Glomerular endothelial cell (primary cell): ENCODE measurements at places on chromosomes 1 and 21. TPM values are rescaled to one million over a fixed set of nuclear protein-coding genes. Genes with fewer than 3 reads are reported as not detected.

LMNA gene
- total RNA-seq = 588 and 767 TPM in 2 replicates

S100A5 gene
- total RNA-seq = not detected in 2 replicates

- no peak for DNase-seq
Measured at GRCh38 chr1:94926126-94926914, 590 bp downstream of the CNN3 start.

OR10J1 gene
- not detected in 2 replicates for total RNA-seq

DNA sequence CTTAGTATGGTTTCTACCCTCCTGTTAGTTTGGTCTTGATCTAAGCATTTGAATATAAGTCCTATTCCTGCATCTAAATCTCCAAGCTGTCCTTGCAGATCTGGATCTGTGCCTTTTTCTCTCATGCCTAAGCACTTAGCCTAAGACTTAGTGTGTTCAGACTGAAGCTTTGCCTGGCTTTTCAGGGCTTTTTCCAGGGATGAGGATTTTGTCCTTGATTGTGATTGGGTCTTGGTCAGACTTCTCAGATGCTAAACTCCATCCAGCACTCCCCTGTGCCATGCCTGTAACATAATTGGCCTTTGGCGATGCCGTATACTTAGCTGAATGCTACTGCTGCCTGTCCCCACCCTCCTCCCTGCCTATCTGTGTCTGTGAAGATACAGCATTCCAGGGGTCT lies 98.1 kb upstream of the NRIP1 start:
- DNase-seq = no peak

GRCh38 chr1:172999349-172999748 lies 51.4 kb downstream of the TNFSF18 start:
- DNase-seq = no peak

FCRLB gene
- total RNA-seq = 3.0 and 4.9 TPM in 2 replicates

DNA sequence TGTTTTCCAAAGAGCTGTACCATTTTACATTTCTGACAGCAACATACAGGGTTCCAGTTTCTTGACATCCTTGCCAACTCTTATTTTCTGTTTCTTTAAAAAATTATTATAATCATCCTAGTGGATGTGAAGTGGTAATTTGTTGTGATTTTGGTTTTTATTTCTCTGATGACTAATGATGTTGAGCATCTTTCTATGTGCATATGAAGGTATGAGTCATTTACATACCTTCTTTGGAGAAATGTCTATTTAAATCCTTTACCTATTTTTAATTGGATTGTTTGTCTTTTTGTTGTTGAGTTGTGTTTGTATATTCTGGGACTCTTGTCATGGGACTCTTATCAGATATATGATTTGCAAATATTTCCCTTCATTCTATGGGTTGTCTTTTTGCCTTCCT lies 20.8 kb upstream of the MPC2 start:
- DNase-seq = no peak

SFN gene
- total RNA-seq = 4.2 TPM in 1 of 2 replicates, not detected in the other

- DNase-seq = no peak
Measured at GRCh38 chr21:42352441-42353095, 1.8 kb upstream of the TFF2 start.

GRCh38 chr1:11150326-11150725 lies 38.8 kb upstream of the ANGPTL7 start:
- no peak for DNase-seq

TMPRSS2 gene
- 0.10 TPM in 1 of 2 replicates, not detected in the other for total RNA-seq

DNA sequence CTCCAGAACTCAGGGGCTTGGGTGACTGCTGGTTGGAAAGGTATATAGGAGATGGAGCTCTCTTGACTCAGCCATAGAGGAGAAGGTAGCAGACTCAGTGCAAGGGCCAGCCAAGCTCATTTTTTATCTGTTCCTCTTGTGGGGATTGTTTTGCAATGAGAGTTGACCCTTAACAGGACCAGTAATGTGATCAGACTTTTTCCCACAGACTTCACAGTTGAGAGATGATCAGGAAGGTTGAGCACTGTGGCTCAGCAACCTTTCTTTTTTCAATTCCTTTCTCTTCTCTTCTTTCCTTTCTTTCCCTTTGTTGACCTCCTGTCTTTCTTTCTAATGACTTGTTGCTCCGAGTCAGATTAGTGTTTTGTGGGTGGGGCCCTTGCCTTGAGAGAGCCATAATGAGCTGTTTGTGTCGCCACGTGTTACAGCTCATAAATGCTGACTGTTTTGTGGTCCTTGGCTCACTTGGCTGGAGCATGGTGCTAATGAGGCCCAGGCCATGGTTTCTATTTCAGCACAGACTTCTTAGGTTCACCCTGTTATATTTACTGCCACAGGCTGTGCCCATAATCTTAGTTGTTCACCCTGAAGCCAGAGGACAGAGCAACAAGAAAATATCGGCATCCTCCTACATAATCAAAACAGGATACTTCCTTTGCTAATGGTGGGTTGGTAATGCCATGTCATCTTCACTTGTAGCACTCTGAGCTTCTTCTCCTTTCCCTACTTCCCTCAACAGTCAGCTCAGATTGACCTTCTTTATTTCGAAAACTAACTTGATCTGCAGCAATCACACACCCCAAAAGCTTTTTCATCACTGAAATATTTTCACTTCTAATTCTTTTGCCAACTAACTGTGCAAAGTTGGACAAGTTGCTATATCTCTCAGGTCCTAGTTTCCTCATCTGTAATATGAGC lies 13.9 kb downstream of the ADAM30 start:
- DNase-seq = no peak

GRCh38 chr1:10639775-10640578 lies 156.5 kb downstream of the CASZ1 start:
- no peak for DNase-seq

DNA sequence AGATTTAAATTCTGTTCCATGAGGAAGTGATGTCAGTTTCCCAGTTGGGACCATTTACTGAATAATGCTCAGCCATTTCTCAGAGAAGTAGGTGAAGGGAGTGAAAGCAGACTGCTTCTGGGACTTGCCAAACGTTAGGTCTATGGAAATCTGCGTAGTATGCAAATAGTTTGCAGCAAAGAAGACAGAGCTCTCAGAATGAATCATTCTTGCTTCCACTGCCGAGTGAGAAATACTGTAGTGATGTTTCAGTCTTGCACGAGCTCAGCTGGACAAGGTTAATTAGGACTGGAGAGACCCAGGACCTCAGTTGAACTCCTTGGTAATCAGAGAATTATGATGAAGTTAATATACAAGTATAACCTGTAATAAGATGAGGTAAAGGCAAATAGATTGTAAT lies 317.7 kb upstream of the DAB1 start:
- DNase-seq = no peak

- no peak for DNase-seq
Measured at GRCh38 chr1:199002661-199003060, 363.8 kb downstream of the PTPRC start.

F13B gene
- not detected in 2 replicates for total RNA-seq

GRCh38 chr1:99771513-99771918 lies 5.1 kb upstream of the FRRS1 start:
- no peak for DNase-seq

DNA sequence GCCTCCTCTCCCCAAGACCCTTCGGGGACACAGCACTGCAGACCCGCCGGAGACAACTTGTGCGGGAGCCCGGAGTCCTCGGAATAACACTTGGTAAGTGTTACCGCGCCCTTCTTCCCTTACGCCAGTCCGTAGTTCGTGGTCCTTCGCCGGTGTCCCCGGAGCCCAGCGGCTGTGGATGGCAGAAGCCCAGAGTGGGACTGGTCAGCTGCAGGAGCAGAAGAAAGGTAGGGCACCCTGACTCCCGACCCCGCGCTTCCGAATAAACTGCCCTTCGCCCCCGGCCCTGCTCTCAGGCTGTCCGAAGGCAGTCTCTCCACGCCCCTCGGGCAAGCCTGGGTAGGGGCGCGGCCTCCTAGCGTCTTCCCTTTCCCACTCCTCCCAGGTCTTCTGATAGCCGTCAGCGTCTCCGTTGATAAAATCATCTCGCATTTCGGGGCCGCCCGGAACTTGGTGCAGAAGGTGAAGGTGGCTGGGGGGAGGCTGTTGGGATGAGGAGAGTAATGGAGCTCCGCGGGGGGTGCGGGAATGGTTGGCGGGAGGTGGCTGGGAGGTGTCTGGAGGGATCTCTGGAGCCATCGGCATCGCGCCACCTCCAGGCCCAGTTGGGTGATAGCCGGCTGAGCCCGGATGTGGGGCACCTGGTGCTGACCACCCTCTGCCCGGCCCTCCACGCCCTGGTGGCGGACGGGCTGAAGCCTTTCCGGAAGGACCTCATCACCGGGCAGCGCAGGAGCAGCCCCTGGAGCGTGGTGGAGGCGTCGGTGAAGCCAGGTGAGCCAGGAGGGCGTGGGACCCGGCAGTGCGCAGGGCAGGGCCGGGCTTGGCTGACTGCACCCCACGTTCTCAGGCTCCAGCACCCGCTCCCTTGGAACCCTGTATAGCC lies 4.3 kb downstream of the RUSC1 start:
- DNase-seq = no peak

TMEM52 gene
- total RNA-seq = 0.18 TPM in 1 of 2 replicates, not detected in the other

ETV3 gene
- total RNA-seq = 14.9 and 19.5 TPM in 2 replicates

GRCh38 chr1:171912509-171913175 lies 71.3 kb downstream of the DNM3 start:
- DNase-seq = no peak

LRRC7 gene
- total RNA-seq = 0.06 TPM in 1 of 2 replicates, not detected in the other

PKLR gene
- not detected in 2 replicates for total RNA-seq

KRTAP10-12 gene
- not detected in 2 replicates for total RNA-seq

DNA sequence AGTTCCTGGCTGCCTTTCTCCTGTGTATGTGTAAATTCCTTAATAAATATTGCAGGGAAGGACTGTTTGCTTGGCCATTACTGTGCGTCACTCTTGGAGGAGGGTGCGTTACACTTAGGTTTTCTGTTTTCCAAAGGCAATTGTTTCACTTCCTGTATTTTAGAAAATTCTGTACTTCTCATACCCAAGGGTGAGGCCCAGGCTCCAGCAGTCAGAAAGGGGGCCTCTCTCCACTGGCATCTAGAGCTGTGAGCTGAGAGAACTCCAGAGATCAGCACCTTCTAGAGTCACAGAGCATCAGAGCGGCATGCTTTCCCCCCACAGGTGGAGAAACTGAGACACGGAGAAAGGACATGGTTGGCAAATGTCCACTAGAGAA lies 27.0 kb upstream of the ZFP69B start:
- DNase-seq = no peak

CFAP57 gene
- total RNA-seq = 0.23 and 0.29 TPM in 2 replicates

DNA sequence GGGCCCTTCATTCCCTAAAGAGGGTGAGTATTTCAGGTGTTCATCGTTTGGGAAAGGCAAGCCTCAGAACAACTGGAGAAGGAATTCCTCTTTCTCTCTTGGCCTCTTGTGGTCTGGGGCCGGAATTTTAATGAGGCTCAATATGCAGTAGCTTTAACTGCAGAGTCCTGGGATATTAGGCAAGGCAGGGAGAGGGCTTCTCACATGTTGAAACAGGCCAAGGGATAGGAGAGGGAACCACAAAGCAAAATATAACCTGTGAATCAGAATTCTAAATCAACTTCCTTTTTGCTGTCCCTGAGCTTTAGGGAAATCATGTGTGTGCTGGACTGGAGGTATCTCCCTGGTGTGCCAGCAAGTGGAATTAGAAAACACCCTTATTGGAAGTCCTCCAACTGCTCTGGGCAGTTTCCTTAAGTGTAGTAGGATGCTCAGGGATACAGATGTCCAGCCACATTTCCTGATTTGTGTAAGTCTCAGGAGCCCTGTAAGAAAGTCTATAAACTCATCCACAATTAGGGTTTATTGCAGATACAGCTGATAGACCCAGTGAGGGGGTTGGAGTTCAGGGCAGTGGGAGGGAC lies 215.8 kb upstream of the ZRANB2 start:
- DNase-seq = no peak

DNA sequence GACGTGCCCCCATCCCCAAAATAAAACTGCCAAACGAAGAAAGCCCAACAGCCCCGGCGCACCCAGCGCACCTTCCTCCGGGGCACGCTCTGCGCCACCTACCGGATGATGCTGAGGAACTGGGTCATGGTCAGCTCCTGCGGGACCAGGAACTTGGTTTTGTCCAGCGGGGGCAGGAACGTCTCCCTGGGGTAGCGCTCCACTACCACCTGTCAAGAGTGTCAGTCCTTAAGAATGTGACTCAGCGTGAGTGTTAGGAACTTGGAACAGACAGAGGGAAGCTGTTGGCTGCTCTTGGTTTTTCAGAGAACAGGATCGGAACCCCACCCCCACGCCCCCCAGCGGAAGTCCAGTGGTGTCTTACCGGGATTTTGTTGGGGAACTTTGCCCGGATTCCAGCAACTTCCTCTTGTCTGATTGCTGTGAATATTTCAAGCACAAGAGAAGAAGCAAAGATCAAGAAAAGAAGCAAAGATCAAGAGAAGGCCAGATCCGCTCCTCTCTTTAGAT lies 431 bp downstream of the MAP1LC3C start:
- peak; percentile 18 for DNase-seq

DNA sequence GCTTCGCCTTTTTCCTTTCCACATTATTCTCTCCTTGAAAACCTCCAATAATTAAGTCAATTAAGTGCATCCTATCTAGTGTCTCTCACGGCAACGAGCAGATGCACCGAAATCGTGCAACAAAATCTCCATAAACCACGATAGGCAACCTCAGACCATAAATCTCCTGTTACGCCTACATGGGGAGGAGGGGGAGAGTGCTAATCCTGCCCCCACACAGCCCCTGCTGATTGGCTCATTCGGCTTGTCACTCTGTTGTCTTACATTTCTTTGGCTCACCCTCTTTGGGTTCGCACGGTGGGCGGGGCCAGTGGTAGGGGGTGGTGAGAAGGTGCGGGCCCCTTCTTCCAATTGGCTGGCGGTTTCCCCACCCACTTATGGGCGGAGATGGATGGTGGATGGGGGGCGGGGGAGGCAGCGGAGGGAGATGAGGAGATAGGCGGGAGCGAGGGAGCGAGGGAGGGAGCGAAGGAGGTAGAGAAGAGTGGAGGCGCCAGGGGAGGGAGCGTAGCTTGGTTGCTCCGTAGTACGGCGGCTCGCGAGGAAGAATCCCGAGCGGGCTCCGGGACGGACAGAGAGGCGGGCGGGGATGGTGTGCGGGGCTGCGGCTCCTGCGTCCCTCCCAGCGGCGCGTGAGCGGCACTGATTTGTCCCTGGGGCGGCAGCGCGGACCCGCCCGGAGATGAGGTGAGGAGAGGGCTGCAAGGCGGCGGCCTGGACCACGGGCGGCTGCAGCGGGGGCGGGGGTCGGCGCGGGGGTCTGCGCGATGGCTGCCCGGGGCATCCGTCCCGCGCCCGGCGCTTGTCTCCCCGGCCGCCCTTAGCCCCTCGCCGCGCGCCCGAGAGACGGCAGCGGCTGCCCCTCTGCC lies at the start of gene ITSN1:
Gene ITSN1 (plus strand): TSS at position 475 of the 869 bp plus-strand sequence. CDS start 76,328 bp downstream, outside the sequence.
- DNase-seq = peak; percentile 97

- no peak for DNase-seq
Measured at GRCh38 chr1:86030180-86030579, 126.4 kb downstream of the COL24A1 start.

CRYAA gene
- total RNA-seq = not detected in 2 replicates

- DNase-seq = no peak
Measured at GRCh38 chr1:247747616-247748015, 325 bp downstream of the OR14A2 start.

F3 gene
- 35.4 and 48.8 TPM in 2 replicates for total RNA-seq

DNA sequence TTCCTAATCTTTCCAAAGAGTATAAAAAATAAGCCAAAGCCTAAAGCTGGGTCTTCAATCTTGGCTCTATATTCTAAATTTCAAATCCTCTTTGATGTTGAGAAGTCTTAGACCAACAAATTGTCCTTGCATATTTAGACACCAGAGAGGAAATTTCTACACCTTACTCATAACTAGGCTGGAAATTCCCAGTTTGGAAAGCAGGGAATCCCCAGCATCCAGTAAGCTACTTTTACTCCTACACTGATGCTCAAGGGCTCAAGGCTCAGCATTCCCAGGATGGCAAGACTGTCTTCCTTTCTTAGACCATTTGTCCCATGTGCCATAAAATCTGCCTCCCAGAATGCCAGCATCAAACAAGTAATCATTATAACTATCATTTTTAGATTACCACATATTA lies 28.3 kb downstream of the PRDX6 start:
- DNase-seq = no peak
